ENCODE measurements at places on chromosomes 1 and 21.

- DNase-seq: no peak
These were observed 87.7 kb downstream of the MAN1C1 start for GRCh38 chr1:25704267-25704691.

- DNase-seq: no peak
These were observed 72.7 kb downstream of the GALNT2 start for GRCh38 chr1:230139741-230140140.

DNA sequence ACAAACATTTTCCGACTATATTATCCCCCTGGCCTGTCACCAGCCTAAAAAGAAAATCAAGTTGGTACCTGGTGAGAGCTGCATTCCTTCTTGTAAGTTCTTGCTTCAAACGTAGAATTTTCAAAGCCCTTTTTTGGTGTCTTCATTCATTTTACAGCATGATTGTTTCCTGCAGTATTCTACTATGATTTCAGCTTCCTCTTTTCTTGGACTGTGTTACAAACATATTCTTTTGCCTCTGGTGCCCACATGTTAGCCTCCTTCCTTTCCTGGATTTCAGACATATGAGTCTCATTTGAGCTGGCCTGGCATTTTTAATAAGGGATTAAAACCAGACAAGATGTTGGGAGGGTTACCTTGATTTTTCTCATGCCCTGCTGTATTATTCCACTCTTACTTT is 142.5 kb downstream of the PIGK start:
- no peak for DNase-seq

DNA sequence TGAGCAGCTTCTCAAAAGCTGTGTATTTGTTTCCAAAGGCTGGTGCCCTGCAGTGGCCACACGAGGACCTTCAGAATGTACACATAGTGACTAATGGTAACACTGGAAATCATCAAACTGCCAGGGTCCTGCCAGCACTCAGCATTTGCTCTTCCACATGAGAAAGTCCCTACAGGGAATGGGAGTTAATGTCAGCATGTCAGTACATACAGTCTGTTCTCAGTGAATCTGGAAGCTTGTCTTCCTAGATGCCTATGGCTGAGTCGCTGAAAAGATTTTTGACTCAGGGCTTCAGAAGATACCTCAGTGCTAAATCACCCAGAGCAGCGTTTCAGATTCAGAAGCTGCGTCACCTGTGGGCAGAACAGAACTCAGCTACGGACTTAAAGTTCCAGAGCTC is 108.2 kb downstream of the CDC7 start:
- DNase-seq: no peak

GRCh38 chr1:213571843-213572242 is 415.9 kb upstream of the PROX1 start:
- DNase-seq: no peak

DNA sequence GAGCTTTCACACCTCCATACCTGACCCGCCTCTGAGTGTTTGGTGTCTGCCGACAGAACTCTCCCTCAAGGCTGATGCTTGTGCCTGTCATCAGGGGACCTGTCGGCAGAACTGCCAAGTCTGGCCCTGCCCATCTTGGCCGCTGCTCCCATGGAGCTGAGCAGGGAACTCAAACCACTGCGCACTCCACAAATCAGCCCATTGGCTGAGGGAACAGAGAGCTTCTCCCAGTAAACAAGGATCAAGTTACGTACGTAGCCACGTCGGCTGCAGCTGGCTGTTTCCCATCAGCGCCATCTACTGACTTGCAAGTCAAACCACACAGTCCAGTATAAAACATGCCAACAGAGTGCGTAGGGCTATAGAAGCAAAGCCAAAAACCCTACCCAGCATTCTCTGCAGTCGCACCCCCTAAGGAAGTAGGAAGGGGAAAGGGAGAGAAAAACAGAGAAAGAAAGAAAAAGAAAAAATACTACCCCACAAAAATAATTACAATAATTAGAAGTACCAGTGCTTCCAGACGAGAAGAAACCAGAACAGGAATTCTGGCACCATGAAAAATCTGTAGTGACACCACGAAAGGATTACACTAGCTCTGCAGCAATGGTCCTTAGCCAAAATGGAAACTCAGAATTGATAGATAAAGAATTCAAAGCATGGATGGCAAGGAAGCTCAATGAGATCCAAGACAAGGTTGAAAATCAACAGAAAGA is 13.1 kb downstream of the KRTAP13-1 start:
- DNase-seq: no peak

All from nucleus accumbens (tissue), 56 donors.